ENCODE measurements at places on chromosomes 4 and X. TPM values are rescaled to one million over a fixed set of nuclear protein-coding genes. Genes with fewer than 3 reads are reported as not detected.

The LIMCH1 gene
- 369 TPM for total RNA-seq

The LAS1L gene
- total RNA-seq: 22.8 TPM

The SLC10A7 gene
- total RNA-seq: 19.3 TPM

The FAM47A gene
- total RNA-seq: not detected

The SPANXC gene
- not detected for total RNA-seq

The RBPJ gene
- total RNA-seq: 86.2 TPM

The TMEM156 gene
- total RNA-seq: 1.2 TPM

The KIF4A gene
- 0.75 TPM for total RNA-seq

The GPC3 gene
- 67.7 TPM for total RNA-seq

The DHRSX gene
- total RNA-seq: 34.8 TPM

The CISD2 gene
- 24.7 TPM for total RNA-seq

The MAGEA2B gene
- total RNA-seq: not detected

The AMER1 gene
- total RNA-seq: 4.5 TPM

The IQCM gene
- not detected for total RNA-seq

The PCDH11X gene
- not detected for total RNA-seq

Measured in upper lobe of right lung (tissue), 1 donor.